Stimulated activated naive CD8-positive, alpha-beta T cell treated with anti-CD3 and anti-CD28 coated beads, Interleukin-15, Interleukin-2, amounts not matched to agents 100 U/mL and 50 U/mL, for 24 hours (primary cell): ENCODE measurements at places on chromosomes 11 and 22.

GRCh38 chr11:55732936-55733335 is 40.3 kb upstream of the OR5D13 start:
- no peak for DNase-seq

DNA sequence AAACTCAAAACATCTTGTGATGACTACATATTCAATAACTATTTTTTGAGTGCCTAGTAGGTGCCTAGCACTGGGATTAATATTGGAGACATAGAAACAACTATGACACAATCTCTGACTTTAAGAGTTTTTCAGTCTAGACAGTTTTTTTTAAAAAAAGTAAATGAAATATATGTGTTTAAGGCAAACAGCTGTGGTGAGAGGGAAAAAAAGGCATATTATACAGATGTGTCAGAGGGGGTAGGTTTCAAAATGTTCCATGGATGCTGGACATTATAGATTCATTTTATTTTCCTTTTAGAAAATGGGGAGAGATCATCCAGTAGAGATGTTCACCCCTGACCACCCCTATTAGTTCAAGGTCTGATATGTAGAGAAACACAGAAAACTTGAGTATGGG is 90.8 kb downstream of the LUZP2 start:
- DNase-seq = no peak

DNA sequence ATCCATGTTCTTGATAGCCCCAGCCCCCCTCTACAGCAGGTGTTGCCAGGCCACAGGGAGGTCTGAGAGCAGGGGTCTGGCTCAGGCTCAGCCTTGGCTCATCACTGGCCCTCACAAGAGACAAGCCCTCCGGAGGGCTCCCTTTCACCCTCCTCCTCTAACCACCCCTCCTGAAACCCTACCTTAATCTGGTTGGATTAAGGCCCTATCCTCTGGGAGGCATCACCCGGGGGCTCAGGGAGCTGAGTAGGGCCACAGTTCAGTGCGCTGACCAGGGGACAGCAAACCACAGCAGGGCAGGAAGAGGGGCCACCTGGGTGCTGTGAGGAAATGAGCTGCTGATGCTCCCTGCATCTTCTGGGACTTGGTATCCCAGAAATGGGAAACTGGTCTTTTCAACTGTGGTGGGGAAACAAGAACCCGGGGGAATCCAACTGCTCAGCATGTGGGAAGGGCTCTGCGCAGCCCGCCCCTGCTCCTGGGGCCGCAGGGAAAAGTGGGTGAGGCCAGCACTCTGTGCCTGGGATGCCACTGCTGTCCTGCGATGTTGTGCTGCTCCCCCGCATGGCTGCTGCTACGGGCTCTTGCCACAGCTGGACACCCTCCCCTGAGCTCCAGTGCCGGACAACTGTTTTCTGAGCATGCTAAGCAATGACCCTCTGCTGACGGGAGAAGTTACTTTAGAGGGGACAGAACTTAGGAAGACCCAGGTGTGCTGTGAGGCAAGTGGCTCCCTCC is 17.5 kb downstream of the ADORA2A start:
- DNase-seq = no peak

DNA sequence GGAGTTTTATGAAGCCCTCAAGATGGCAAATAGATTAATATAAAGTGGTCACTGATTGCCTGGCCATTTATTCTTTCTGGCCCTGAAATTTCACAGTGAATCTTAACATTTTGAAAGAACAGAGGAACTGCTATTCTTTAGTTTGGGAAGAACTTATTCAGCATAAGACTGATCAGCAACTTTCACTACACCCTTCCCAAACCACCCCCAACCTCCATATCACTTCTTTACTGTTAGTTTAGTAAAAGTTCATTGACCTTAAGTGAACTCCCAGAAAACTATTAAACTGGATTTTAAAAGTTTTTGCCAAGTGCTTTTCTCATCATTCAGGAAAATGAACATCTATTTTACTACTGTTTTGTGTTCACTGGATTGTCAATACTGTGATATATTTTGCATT is 77.4 kb downstream of the NARS2 start:
- DNase-seq = no peak

- peak; percentile 32 for DNase-seq
Measured at GRCh38 chr11:63682066-63683021, 1.0 kb downstream of the RTN3 start.

GRCh38 chr11:86660736-86661135 is 11.7 kb downstream of the ME3 start:
- no peak for DNase-seq

GRCh38 chr11:13008061-13008435 is 1.1 kb upstream of the RASSF10 start:
- DNase-seq = no peak

- DNase-seq = no peak
Measured at GRCh38 chr11:66002648-66003225, 434 bp downstream of the BANF1 start.
